ENCODE measurements at places on chromosomes 3 and 15.

DNA sequence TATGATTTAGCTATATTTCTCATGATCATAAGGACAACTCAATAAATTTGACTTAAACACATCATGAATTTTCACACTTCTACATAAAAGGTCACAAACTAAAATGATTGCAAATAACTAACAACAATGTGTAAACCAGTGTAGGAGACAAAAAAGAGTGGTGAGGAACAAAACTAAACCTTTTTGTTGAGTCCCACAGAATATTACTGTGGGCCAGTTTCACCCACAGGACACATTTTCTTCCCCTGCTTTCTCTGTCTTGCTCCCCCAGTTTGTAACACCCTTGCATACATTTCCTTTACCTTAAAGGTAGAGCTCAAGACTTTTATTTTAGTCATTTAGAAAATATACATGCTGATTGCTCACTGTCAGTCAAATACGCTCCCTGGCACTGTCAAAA is 130.9 kb upstream of the GOLGA6L6 start:
- no peak for DNase-seq

DNA sequence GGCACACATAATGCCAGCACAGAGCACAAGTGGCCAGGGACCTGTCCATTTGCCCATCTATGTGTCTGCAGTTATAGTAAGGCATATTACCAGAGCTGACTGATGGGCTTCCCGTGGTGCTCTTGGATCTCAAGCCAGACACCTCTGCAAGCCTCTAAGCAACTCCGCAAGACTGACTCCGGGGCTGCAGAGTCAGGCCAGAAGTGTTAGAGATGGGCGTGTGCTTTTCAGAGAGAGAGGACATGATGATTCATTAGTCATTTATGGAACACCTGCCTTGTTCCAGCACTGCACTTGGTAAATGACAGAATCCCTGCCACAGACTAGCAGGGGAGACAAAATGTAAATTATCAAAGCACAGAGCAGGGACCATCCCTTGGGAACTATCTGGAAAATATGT is 559.0 kb downstream of the PDCD6IP start:
- DNase-seq, result no peak

DNA sequence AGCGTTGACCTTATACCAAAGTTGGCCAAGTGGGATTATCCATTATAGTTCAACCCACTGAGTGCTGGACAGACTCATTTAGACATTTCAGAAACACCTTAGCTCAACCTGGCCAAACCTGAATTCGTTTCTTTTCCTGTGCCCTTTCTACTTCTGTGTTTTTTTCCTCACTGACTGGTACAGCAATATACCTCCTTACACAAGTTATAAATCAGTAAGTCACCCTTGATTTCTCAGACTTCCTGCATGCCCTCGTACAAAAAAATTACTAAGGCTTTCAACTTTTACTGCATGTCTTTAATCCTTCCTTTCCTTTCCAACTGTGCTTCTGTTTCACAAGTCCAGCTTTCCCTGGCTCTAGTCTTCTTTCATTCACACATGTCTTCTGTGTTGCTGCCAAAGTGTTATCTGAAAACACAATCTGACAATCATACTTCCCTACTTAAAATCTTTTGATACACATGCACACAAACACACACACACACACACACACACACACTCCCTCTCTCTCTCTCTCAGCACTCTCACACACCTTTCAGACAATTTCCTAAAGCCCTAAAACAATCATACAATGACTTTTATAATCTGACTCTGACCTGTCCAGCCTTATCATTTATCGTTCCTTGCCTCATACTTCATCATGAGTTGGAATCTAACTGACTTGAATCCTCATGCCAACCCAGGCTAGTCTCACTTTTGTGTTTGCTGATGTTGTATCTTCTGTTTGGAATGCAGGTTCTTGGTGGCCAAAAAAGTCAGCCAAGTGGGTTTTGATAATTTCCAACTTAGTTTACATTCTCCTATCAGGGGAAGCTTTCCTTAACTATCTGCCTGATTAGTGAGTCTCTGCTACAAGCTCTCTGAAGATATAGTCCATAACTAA is 436.4 kb downstream of the NAALADL2 start:
- DNase-seq, result no peak

DNA sequence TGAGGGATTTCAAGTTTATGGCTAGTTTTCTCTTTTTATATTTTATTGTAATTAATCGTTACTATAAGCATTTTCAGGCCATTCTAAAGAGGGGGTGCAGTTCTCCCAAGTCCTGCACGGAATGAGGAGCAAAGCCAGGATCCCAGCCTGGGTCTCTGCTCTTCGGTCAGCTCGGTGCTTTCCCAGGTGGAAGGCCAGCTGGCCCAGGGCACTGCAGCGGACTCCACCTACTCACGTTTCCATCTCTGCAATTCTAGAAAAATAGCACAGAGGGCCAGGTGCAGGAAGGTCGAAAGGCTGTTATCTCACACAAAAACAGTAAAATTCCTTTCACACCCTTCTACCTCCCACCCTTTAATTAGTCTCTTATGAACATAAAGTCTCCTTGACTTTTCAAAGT is 59.5 kb upstream of the HES1 start:
- no peak for DNase-seq

- no peak for DNase-seq
Observed at GRCh38 chr15:56736308-56736707, 3.0 kb upstream of the ZNF280D start.

- DNase-seq, result no peak
Observed at GRCh38 chr3:53236112-53236841, 19.5 kb downstream of the TKT start.

GRCh38 chr3:108406661-108407206 is 103.7 kb downstream of the MYH15 start:
- no peak for DNase-seq

DNA sequence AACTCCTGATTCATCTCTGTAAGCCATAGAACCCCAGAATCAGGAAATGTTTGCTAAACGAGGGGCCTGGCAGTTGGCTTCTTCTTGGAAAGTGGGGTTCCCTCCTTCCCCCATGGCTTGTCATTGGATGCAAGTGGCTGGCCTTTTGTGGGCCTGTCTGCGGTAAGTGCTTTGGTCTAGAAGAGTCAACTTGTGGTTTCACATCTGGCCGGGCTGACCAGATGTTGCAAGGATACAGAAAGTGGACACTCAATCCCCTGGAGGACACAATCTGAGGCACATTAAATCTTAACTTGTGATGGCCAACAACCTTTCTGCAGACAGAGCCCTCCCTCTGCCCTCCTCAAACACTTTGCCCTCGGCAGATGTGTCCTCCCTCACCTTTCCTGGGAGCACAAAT is 1.1 kb downstream of the FAH start:
- DNase-seq, result no peak

GRCh38 chr15:48411971-48412591 is 80.9 kb downstream of the DUT start:
- no peak for DNase-seq

GRCh38 chr15:37625576-37625975 is 308.9 kb upstream of the TMCO5A start:
- no peak for DNase-seq

- DNase-seq, result no peak
Observed at GRCh38 chr3:160804762-160805161, 48.7 kb downstream of the PPM1L start.
